T-helper 22 cell (primary cell): ENCODE measurements at places on chromosomes 16 and 17.

GRCh38 chr16:89303617-89304016, 86.1 kb downstream of the ZNF778 start:
- no peak for DNase-seq

- no peak for DNase-seq
Observed at GRCh38 chr16:53773881-53774280, 69.9 kb downstream of the FTO start.

DNA sequence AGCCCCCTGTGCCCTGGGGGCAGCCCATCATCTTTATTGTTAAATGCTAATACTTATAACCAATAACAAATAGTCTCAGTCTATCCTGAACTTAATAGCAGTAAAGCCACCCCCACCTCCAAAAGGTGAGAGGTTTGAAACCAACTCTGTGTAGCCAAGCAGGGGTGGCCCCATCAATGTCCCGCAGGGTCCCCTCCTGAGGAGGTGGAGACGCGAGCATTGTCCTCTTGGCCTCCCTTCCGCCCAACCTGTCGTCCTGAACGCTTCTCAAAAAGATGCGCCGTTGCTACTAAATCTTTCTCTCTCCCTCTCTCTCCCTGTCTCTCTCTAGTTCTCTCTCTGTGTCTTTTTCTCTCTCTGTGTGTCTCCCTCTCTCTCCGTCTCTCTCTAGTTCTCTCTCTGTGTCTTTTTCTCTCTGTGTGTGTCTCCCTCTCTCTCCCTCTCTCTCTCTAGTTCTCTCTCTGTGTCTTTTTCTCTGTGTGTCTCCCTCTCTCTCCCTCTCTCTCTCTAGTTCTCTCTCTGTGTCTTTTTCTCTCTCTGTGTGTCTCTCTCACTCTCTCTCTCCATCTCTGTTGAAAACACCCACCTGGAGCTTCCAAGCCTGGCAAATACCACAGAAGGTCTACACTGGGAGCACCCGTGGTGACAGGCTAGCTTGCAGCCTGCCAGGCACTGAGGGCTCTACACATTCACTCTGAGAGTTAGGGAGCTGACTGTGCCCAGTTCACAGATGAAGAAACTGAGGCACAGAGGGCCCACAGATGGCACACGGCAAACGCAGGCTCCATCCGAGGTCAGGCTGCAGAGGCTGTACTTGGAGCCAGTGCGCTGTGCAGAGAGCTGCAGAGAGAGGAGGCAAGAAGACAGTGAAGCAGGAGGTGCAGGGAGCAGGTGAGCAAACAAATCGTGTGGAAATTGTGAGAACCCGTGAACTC, 185.9 kb downstream of the C16orf95 start:
- no peak for DNase-seq

- DNase-seq = no peak
Observed at GRCh38 chr17:18324140-18325050, 9.3 kb downstream of the SMCR8 start.

GRCh38 chr17:65355246-65355645, 206.2 kb downstream of the AXIN2 start:
- no peak for DNase-seq

- no peak for DNase-seq
Observed at GRCh38 chr17:11601661-11602060, 3.4 kb downstream of the DNAH9 start.

DNA sequence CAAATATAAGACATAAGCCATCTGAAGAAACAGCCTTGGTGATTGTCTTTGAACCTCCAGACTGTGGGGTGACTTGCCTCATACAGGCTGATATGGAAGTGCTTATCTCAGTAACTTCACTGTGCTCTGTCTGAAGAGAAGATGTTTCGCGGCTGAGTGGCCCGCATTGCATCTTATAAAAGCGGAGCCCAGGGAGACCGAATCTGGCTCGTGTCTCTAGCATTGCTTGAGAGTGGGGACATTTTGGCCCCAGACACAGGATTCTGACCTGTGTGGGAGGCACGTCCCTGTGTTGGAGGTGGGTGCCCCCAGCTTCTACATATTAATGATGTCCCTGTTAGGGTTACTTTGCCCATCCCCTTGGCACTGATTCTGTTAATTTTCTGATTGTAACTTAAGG, 66.4 kb downstream of the METRNL start:
- DNase-seq = no peak

DNA sequence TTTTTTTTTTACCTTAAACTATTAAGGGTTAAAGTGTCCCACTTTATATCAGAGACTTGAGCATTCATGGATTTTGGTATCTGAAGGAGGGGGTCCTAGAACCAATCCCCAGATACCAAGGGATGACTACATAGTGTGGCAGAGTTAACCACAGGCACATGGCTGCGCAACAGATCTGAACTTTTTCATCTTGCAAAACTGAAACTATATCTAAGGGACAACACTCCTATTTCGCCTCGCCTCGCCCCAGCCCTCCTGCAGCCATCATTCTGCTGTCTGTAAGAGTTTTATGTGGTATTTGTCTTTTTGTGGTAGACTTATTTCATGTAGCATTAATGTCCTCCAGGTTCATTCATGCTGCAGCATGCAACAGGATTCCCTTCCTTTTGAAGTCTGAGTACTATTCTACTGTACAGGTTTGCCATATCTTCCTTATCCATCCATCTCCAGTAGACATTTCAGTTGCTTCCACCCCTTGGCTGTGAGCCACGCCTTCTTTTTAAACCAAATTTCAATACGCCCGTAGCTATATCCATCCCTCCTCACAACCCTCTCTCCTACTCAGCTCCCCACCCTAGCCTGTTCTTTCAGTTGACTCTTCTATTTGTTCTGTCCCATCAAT, 53.2 kb downstream of the AMFR start:
- no peak for DNase-seq

GRCh38 chr17:79156463-79157095, 82.0 kb downstream of the ENGASE start:
- DNase-seq = no peak

- DNase-seq = no peak
Observed at GRCh38 chr16:13561291-13562070, 358.5 kb upstream of the ERCC4 start.

DNA sequence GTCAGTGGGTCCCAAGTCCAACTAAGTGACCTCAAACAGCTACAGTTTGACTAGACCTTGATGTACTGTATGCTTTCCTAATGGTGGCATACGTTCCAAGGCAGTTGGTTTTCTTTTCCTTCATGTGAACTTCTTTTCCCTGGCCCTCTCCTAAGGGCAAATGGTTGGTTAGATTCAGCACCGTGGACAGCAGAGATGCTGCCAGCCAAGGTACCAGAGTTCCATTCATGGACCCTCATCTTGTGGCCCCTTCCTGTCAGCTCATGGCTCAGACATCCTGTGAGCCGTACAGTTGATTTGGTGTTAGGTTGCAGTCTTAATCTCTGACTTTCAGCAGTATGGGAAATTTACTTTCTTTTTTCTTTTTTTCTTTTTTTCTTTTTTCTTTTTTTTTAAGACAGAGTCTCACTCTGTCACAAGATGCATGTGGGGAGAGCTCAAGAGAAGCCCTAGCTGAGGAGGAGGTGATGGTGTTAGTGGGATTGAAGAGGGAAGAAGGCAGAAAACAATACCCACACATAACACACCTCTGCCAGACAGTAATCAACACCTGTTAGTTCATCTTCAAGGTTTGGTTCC, 122.4 kb downstream of the USP31 start:
- no peak for DNase-seq

DNA sequence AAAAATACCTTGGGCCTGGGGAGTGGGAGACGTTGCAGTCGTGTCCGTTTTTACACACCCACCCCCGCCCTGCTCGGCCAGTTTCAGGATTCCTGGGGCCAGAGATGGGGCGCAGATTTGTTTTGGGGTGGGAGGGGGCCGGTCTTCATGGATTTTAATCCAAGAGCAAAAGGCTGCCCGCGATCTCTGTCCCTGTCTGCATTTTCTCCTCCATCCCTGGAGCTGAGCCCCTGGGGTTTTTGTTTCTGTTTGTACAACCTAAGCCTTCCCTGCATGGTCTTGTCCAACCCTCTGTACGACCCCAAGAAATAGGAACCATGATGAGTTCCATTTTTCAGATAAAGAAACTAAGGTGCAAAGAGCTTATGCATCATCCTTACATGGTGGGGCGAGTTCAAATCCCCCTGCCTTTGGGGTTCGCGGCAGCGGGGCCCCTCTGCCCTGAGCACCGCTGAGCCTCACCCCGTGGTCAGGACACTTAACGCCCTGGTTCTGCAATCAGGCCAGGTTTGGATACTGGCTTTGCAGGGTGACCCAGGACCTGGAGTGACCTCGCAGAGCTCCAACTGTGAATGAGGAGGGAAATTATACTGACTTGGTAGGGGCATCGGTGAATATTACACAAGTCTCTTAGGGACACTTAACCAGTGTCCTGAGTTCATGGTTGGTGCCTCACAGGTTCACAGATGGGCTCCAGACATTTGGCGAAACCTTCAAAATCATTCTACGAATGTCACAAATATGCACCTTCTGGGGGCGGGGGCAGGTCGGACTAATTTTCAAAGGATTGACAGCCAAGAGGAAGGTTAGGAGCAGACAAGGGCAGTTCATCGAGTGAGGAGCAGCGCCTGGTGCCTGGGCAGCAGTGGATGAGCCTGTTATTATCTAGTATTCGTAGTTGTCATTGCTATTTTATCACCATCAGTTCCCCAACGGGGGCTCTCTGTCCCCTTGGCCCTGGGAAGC, 4.1 kb upstream of the FOXF1 start:
- no peak for DNase-seq

DNA sequence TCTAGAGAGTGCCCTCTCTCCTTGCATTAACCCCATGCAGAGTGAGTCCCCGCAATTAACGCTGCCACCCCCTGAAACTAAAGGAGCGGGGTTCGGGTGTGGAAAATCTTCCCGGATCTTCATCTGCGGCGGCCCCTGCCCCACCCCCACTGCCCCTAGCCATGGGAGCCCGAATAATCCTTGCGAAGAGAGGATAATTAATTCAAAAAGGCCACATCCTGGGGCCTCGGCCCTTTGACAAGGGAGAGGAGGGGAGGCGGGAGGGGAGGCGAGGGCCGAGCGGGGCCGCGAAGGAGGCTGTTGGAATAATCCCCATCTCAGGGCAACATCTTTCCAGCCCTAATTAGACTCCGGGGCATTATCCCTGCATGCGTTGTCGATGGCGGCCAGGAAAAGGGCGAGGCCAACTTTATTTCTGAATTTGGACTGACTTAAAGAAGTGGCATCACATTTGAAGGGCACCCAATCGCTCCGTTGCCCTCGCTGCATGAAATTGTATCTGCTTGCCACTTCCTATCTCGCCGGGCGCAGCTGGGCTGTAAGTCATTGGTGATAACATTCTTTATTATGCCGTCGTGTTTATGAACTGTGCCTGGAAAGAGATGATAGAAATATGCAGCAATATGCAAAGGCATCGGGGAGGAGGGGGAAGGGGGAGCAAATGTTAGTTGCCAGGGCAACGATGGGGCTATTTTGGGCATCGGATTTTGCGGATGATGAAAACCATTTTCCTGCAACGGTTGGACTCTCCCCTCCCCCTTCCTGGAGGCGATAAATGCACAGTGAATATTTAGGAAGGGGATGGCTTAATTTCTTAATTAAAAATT, 387.1 kb upstream of the TNRC6C start:
- DNase-seq = no peak

DNA sequence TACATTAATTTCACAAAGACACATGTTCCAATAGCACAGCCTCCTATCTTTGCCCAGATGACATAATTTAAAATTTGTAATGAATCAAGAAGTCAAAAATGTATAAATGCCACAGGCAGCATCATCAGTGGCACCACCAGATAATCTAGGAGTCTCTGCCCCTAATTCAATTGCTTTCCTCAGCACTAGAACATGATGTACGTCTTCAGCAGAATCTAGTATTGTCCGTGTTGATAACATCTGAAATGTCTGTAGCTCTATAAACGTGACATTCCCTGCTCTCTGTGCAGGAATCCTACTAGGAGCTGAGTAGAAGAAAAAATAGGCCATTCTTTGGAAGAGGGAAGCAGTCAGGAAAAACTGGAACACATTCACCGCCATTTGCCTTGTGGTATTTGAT, 21.4 kb upstream of the SLC38A8 start:
- no peak for DNase-seq

DNA sequence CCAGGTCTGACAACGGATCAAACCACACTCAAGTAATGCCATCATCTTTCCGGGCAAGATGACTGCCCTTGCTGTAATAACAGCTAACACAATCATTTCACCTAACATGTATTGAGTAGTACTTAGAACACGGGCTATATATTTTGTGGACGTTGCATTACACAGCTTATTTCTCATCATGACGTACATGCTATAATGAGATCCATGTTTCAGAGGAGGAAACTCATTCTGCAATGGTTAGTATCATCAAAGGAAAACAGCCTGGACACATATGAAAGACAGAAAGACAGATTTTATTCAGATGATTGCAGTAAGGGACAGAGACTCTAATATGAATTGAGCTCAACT, 446.7 kb downstream of the HS3ST3B1 start:
- no peak for DNase-seq

DNA sequence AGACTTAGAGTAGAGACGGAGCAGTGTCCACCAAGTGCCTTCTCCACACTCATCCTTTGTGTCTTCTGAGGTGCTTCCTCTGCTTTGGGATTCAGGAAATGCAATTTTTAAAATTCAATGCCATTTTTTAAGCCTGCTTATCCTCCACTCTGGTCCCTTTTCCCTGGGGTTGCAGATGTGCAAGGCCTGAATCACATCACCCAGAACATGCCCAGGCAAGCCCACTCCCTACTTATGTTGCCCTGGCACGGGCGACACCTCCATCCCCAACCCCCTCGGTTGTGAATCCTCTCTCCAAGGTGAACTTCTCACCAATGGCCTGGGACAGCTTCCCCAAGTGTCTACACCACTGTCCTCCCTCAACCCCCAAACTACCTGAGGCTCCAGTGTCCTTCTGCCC, 116.2 kb downstream of the C17orf67 start:
- DNase-seq = no peak
